Endodermal cell (in vitro differentiated cells): ENCODE measurements at places on chromosomes 13 and 19. TPM values are rescaled to one million over a fixed set of nuclear protein-coding genes. Genes with fewer than 3 reads are reported as not detected.
A peak's percentile ranks its signal among the peaks of the same experiment; 100 is the strongest.

The LIM2 gene
- not detected in 2 replicates for total RNA-seq

The EID2B gene
- 2.2 to 3.8 TPM (median 3.0 TPM) in 3 replicates for total RNA-seq

The POU2F2 gene
- total RNA-seq = 1.1 to 2.3 TPM (median 1.8 TPM) in 3 replicates

The TGDS gene
- total RNA-seq = 14.1 to 19.7 TPM (median 18.2 TPM) in 3 replicates

The ZNF773 gene
- 6.7 and 7.9 TPM in 2 replicates for total RNA-seq

The KLK12 gene
- total RNA-seq = not detected in 2 replicates

The SYCN gene
- total RNA-seq = not detected in 3 replicates

The KIR2DL4 gene
- not detected in 3 replicates for total RNA-seq

DNA sequence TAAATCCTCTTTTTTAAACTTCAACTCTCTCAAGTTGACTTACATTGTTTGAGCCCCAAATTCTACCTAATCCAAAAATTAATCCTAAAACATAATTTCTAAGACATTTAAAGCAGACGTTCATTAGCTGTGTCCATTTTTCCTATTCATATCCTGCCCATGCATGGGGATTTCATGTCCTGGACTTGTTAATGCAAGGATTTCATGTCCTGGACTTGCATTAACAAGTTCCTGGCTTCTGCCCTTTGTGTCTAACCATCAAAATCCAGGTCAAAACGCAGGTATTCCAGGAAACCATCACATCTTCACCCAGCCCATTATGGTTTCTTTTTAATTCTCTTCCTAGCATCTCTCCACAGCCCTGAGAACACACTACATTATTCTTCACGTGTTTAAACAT, 454.9 kb downstream of the KLF5 start:
- DNase-seq = no peak

DNA sequence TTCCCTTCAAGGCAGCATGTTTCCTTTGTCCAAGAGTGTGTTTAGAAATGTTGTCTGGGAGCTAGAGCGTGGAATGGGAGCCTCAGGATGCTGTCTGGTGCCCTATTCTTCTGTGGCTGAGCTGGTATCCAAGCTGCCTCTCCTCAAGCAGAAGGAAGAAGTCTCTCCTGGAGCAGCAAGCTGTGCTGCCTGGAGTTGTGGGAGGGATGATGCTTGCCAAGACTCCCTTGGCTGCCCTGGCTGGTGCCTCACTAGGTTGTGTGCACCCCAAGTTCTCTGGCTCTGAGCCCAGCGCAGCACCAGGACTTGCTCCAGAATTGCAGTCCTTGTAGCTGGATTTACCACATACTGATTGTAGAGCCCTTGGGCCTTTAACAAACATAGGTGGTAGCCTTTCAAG, 4.7 kb upstream of the CYP4F3 start:
- no peak for DNase-seq

DNA sequence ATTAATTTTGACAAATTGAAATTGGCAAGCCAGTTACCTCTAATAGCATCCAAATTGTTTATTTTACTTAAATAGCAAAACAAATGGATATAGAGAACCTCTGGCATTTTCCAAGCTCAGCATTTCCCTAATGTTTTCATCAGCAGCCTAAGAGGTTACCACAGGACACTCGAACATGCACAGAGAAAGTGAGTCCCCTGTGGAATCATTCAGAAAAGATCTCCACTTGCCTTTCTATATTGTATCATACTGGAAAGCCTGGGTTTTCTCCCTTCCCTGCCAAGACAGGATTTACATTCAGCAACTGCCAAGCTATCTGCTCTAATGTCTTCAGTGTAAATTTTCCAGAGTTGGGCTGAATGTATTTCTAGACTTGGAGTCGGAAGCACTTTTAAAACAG, 188.9 kb downstream of the KCTD12 start:
- DNase-seq = no peak

- peak; percentile 93 for DNase-seq
Measured at GRCh38 chr19:53772943-53773342, 51.2 kb downstream of the NLRP12 start.

DNA sequence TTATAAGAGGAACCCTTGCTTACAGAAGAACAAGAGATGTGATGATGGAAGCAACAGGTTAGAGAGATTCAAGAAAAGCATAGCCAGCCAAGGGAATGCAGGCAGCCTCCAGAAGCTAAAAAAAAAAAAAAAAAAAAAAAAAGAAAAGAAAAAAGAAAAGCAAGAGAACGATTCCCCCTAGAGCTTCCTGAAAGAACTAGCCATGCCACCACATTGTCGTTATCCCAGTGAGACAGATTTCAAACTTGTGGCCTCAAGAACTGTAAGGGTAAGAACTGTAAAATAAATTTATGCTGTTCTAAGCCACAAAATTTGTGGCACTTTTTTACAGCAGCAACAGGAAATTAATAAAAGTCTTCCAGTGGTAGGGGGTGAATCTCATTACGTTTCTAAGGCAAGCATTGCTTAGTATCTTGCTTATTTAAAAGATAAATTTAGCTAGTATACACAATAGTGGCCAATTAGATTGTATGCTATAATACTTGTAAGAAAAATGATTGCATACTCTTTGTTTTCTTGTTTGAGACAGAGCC, 21.8 kb downstream of the RFXAP start:
- no peak for DNase-seq

DNA sequence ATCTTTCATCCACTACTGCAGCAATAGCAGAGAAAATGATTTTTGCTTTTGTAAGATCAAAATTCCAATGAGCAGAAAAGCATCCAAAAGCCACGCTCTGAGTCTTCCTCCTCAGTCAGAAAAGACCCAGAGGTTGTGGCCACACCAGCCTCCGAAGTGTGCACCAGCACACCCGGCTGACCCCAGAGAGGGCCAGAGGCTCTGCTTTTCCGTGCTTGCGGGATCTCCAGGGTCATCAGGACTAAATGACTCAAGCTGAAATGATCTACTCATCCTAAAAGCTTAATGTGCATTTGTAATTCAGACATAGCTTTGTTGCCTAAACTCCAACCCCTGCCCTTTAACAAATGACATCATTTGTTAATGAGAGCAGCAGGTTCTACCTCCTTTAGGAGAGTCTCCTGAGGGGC, 16.5 kb downstream of the RXFP2 start:
- no peak for DNase-seq

DNA sequence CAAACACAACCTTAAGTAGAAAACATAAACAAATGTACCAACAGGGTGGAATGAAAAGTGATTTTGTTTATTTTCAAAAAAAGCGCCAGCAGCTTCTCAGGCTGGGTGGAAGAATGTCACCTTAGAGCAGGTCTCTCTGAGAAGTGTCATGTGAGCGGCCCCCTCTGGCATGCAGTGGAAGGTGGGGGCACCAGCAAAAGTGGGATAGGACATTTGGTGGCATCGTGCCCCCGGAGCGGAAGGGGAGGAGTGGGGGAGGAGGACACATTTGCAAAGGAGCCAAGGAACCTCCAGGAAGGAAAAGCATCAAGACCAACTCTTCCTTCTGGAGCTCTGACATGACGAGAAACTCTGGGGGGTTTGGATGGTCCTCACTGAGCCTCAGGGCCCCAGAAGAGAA, 635.3 kb downstream of the UQCRFS1 start:
- DNase-seq = peak; percentile 17

DNA sequence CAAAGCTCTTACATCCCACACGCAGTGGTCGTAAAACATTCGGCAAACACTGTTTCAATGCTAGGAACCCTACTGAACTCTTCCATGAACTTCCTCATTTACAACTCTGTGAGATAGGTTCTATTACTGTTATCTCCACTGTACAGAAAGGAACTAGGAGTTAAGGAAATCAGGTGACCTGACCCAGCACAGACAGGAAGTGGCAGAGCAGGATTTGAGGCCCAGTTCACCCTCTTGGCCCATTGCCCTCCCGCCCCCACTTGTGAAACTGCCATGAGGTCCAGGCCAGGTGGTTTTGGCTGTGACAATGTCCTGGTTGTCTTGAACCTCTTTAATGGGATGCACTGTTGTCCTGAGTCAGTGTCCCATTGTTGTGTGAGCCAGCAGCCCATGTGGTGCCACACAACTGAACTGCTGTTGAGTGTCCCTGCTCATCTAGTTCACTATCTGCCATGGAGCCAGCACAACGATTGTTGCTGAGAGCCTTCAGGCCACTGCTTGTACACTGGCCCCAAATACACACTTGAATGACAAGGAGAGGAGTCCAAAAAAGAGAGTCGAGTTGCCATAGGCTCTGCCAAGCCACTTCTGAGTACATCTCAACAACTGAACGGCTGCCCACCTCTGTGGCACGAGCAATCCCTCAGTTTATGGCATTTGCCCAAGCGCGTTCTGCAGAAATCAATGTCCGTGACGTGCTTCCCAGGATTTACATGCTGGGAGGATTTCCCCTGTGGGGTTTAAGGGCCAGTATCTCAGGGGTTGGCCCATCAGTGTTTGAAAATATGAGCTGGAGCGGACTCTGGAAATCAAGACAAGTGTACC, 484.6 kb downstream of the TSHZ3 start:
- peak; percentile 10 for DNase-seq

- DNase-seq = peak; percentile 86
Measured at GRCh38 chr13:43303033-43303729, 279.8 kb downstream of the DNAJC15 start.

DNA sequence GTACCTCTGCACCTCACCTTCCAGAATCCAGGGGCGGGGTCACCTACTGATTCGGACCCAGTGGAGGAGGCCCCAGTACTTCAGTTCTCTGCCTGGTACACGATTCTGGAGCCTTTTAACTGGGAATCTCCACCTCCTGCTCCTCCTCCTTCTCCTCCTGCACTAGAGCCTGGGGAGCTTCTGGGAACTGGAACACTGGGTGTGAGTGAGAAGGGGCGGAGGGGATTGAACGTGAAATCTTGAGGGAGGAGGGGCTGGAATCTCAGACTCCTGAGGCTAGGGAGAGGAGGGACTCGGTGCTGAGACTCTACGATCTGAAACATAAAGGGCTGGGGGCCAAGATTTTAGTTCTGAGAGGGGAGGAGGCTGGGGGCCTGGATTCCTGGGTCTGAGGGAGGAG, at the start of gene KLK8:
KLK8 (minus strand) TSS at position 90 of the 400 bp plus-strand sequence. CDS start 437 bp downstream, outside the sequence.
- DNase-seq = peak; percentile 80

- no peak for DNase-seq
Measured at GRCh38 chr19:1481893-1482360, 2.9 kb upstream of the C19orf25 start.

DNA sequence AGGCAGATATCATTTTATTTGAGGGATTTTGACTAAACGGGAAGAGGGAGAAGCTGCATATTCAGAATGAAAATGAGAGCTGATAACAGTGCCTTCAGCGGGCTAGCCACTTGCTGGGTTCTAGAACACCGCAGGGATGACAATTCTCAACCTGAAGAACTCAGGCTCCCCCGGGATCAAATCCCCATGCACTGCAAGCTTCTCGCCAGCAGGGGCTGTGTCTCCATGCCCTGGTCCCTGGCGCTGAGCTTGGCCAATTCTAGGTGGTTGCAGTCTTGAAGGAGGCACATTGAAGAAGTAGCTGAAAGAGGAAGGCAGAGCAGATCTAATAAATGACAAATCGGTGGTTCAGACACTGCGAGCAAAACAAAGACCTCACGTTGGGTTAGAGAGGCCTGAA, 128.7 kb downstream of the UQCRFS1 start:
- DNase-seq = peak; percentile 84
